Dermis blood vessel endothelial cell (primary cell): ENCODE measurements at places on chromosomes 4 and X. TPM values are rescaled to one million over a fixed set of nuclear protein-coding genes. Genes with fewer than 3 reads are reported as not detected.

The PASD1 gene
- not detected in 2 replicates for total RNA-seq

The GSX2 gene
- 0.33 TPM in 1 of 2 replicates, not detected in the other for total RNA-seq

The COX7B2 gene
- not detected in 2 replicates for total RNA-seq

The GIMD1 gene
- not detected in 2 replicates for total RNA-seq

The FDCSP gene
- not detected in 2 replicates for total RNA-seq

The CTAG1A gene
- not detected in 2 replicates for total RNA-seq

The EDA gene
- 1.3 and 3.1 TPM in 2 replicates for total RNA-seq

The DDX60 gene
- 42.5 and 49.5 TPM in 2 replicates for total RNA-seq

The DIAPH2 gene
- total RNA-seq, result 25.4 and 37.6 TPM in 2 replicates

The PLXNB3 gene
- total RNA-seq, result 5.1 and 14.1 TPM in 2 replicates

The LRAT gene
- not detected in 2 replicates for total RNA-seq

The SPANXC gene
- not detected in 2 replicates for total RNA-seq

GRCh38 chr4:174340714-174341113 lies 57.0 kb downstream of the CEP44 start:
- DNase-seq, result no peak

GRCh38 chr4:113619526-113619925 lies 142.0 kb downstream of the CAMK2D start:
- DNase-seq, result no peak

- no peak for DNase-seq
Observed at GRCh38 chr4:145319751-145320150, 139.4 kb upstream of the OTUD4 start.

DNA sequence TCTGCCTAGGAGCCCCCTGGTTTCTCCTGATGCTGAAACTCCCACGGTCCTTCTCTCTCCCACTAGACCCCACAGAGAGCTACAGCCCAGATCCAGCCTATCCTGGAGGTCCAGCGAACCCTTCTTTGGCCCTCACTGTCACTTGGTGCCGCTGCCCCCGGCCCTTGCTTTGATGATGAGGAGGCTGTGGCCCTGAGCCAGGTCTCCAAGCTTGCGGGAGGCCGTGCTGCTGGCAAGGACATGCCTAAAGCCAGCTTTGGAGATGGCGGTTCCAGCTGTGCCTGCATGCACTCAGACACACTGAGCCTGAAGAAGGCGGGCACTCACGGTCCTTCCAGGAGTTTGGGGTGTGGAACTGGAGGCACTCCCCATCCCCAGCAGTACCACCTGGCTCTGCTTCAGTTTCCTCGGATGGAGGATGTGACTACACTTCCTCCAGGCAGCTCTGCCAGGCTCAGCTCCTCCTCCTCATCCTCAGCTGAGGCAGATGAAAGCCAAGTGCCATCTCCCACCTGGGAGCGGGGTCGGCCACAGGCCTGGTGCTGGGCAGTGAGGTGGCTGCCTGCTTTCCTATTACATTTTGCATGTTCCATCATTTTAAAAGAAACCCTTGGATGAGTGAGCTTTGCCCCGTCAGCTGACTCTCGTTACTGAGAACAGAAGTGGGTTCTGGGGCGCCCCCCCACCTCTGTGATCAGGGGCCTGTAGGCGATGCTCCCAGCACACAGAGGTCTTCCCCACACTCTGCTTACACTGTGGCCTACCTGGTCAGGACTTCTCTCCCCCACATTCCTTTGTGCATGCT lies 9.0 kb downstream of the TNIP2 start:
- DNase-seq, result peak; percentile 61

DNA sequence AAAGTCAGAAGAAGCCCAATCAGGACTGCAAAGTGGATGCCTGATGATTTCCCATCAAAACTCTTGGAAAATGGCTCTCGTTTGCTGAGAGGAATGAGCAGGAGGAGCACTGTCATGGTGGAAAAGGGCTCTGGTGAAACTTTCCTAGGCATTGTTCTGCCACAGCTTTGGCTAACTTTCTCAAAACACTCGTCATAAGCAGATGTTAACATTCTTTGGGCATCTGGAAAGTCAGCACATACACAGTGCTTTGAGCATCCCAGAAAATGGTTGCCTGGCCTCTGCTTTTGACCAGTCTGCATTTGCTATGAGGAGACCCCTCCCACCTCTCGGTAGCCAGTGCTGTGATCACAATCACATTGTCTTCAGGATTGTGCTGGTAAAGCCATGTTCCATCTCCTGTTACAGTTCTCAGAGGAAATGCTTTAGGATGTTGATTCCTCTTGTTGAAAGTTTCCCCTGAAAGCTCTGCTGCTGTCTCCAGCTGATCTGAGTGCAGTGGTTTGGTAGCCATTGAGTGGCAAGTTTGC lies 25.2 kb upstream of the TBC1D14 start:
- DNase-seq, result peak; percentile 25

- no peak for DNase-seq
Observed at GRCh38 chr4:153205757-153206156, 1.5 kb downstream of the TRIM2 start.

DNA sequence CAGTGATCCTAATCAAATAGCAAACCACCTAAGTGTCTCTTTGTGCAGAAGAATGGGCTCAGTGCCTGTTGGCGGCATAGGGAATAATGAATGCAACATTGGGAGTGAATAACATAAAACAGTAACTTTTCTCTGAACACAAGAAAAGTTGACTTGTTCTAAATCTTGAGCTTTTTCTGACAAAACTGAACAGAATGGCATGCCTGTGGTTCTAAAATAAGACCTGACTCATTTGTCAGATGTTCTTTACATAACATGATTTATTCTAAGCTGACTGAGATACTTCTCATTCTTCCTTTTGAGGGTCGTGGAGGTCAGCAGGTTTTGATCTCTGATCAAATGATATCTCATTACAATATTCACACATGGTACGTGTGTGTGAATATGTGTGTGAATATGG lies 165.4 kb upstream of the WDR1 start:
- DNase-seq, result no peak

DNA sequence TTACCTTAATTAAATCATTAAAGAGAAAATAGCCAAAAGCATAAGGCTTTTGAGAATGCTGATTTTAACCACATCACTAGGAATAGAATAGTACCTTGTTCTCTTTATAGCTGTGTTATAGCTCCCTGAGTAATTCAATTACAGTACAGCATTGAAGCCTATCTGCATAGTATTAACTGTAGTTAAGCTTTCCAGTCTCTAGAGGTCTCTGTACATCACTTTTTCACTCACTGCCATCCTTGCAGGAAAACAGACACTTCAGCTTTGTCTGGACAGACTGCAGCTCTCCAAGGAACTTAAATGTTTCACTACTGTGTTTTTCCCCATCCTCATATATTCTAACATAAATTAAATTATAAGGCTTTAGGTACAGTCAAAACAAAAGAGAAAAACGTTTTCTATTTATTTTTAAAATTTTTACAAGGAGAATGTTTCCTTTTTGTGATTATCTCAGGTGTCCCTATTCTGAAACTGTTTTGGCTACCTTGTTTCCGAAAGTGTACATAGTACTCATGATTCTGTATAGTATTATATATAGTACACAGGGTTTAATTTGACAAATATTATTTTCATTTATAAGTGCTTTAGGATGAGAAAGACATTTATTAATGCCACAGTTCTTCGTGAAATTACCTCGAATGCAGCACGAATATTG lies 407.9 kb downstream of the PCDH18 start:
- peak; percentile 23 for DNase-seq

GRCh38 chr4:5746829-5747737 lies 36.1 kb downstream of the EVC start:
- peak; percentile 66 for DNase-seq

- DNase-seq, result no peak
Observed at GRCh38 chr4:7050481-7051143, 7.4 kb downstream of the TADA2B start.

GRCh38 chr4:120055795-120056194 lies 10.9 kb downstream of the MAD2L1 start:
- DNase-seq, result no peak

GRCh38 chr4:152997771-152998487 lies 61.8 kb downstream of the FHDC1 start:
- DNase-seq, result no peak

- DNase-seq, result no peak
Observed at GRCh38 chr4:184364100-184364921, 110.0 kb downstream of the IRF2 start.

DNA sequence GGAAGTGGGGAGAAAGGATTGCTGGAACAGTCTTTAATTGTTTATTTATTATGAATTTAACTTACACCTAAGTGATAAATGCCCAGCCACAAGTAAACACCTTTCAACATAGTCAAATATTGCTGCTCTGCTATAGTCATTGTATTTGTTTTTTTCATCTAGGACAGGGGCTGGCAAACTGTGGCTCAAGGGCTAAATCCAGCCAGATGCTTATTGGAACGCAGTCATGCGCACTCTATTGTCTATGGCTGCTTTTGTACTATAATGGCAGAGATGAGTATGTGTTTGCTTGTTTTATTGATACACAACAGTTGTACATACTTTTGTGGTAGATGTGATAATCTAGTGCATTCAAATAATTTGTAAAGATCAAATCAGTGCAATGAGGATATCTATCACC lies 95.3 kb downstream of the ZAR1 start:
- no peak for DNase-seq

DNA sequence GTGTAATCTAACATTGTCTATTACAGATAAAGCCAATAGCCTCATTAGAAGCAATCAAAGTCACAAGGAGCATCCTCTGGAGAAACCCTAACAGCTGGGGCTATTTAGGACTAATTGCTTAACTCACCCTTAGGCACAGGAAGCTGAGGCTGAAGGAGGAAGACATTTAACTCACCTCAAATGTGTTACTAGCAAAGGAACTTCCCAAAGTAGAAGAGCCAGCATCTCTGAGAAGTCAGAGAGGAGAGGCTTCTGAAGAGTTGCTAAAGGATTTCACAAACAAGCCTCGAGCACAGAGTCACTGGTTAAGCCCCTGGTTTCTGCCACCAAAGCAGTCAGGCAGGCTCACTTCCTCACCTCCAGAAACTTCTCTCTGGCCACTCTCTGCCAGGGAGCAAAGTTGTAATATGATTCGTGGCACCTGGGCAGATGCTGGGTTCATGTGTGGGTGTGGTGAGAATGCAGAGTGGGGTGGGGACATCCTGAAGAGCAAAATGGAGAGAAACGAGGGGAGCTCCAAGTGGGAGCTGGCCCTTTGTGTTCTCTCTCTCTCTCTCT lies 201.3 kb downstream of the HS6ST2 start:
- DNase-seq, result no peak

DNA sequence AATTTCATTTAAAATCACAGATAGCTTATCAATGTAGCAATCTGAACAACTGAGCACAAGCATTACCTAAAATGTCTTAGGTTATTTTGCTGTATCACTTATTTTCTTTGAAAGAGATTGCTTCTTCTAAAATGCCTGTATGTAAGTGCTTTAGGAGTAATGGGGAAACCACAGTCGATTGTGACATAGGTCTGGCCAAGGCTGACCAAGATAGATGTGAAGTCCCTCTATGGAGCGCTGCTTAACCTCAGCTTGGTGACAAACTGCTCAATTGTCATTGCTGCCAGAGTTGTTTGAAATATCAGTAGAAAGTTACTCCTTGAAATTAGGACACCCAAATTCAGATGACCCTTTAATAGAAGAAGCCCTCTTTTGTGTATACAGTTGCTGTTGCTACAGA lies 401.9 kb upstream of the NDST4 start:
- DNase-seq, result no peak

DNA sequence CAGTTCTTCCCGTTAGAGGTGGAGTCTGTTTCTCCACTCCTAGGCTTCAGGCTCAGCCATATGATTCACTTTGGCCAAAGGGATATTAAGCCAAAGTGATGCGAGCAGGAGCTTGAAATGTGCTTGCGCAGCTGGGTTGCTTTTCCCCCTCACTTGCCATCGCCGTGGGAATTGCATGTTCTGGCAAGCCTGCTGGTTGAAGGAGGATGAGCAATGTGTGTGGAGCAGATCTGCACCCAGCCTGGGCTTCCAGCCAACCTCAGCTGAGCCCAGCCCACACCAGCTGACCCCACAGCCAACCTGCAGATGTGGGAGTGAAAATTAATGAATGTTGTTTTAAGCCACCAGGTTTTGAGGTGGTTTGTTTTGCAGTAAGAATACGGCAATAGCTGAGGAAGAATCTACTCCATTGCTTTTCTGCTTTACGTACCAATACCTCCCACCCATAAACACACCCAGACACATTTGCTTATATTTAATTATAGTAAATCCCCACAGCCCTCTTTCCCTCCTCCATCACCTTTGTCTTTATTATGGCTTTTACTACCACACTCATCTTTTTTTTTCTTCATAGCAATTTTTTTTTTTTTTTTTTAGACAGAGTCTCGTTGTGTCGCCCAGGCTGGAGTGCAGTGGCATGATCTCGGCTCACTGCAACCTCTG lies 132.8 kb upstream of the FUNDC1 start:
- DNase-seq, result peak; percentile 52

DNA sequence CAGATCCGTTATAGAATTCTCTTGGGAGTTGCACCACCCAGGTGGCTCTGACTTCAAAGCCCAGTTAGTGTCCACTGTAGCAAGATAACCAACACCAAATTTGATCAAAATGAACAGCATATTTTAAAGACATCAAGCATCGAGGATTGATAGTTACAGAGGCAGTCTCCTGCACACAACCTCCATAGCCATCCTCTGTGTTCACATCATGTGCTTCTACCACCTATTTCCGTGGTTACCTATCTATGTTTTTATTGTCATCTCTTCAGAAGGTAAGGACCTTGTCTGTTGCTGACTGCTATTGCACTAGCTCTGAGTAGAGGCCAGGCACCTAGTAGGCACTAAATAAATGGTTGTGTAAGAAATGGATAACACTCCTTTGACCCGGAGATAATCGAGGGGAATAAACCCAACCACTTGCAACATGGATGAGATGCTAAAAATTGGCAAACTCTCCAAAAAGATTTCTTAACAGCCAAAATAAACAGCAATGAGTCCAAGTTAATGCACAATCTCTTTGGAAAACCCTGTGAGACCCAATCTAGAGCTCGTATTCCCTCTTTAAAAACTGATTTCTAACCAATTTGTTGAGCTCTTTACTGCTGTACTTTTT lies 14.7 kb upstream of the C1QTNF7 start:
- DNase-seq, result no peak

GRCh38 chr4:155692361-155692760 lies 25.7 kb downstream of the GUCY1A1 start:
- no peak for DNase-seq

- no peak for DNase-seq
Observed at GRCh38 chr4:136281889-136282288, 1250.4 kb downstream of the PCDH18 start.

GRCh38 chr4:6885953-6886557 lies 23.6 kb upstream of the TBC1D14 start:
- peak; percentile 58 for DNase-seq

GRCh38 chr4:140237616-140238350 lies 83.8 kb upstream of the MAML3 start:
- DNase-seq, result peak; percentile 86
